ENCODE measurements at places on chromosomes 1 and 21.

- no peak for DNase-seq
Observed at GRCh38 chr1:159140474-159140873, 30.9 kb upstream of the CADM3 start.

GRCh38 chr1:54977533-54978297 lies 2.7 kb upstream of the TMEM61 start:
- DNase-seq: no peak

DNA sequence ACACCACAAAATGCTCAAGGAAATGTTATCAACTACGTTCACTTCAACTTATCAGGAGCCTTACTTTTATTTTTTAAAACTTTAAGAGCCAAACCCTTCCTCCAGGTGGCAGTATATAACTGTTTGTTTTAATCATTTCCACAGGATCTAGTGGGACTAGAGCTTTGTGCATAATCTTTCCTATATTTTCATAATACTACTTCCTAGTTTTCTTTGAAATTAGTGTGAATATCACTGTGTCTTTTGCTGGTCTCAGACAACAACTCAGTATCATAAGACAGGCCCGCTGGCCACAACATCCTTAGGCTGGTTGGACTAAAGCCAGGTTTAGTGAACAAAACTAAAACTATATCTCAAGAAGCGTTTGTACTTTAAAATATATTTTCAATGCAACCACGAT lies 145.5 kb downstream of the TIAM1 start:
- peak; percentile 45 for DNase-seq

DNA sequence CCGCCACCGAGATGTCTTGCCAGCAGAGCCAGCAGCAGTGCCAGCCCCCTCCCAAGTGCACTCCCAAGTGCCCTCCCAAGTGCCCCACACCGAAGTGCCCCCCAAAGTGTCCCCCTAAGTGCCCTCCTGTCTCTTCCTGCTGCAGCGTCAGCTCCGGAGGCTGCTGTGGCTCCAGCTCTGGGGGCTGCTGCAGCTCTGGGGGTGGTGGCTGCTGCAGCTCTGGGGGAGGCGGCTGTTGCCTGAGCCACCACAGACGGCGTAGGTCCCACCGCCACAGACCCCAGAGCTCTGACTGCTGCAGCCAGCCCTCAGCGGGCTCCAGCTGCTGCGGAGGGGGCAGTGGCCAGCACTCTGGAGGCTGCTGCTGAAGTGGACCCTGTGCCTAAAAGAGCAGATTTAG lies 1.4 kb downstream of the LCE1F start:
- no peak for DNase-seq

DNA sequence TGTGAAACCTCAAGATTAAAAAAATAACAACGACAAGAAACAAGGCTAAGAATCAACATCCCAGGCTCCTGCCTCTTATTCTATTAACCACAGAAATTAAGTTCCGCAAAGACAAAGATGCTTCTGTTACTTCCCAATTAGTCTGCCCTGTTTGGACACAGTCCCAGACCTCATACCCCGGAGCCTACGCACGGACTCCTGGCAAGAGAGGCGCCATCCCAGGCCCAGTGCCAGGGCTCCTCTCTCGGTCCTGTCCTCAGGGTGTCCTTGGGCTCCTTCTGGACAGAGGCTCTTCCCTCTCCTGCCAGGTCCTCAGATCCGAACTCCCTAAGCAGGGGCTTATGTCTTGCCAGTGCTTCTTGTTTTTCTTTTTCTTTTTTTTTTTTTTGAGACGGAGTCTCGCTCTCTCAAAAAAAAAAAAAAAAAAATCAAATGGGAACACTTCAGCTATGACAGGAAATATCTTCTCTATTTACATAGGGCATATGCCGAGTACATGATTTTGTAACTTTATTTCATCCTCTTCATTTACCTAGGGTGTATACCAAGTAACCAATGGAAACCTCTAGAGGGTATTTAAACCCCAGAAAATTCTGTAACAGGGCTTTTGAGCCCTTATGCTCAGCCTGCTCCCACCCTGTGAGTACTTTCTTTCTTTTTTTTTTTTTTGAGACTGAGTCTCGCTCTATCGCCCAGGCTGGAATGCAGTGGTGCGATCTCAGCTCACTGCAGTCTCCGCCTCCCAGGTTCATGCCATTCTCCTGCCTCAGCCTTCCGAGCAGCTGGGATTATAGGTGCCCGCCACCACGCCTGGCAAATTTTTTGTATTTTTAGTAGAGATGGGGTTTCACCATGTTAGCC lies 11.7 kb upstream of the ENO1 start:
- no peak for DNase-seq

DNA sequence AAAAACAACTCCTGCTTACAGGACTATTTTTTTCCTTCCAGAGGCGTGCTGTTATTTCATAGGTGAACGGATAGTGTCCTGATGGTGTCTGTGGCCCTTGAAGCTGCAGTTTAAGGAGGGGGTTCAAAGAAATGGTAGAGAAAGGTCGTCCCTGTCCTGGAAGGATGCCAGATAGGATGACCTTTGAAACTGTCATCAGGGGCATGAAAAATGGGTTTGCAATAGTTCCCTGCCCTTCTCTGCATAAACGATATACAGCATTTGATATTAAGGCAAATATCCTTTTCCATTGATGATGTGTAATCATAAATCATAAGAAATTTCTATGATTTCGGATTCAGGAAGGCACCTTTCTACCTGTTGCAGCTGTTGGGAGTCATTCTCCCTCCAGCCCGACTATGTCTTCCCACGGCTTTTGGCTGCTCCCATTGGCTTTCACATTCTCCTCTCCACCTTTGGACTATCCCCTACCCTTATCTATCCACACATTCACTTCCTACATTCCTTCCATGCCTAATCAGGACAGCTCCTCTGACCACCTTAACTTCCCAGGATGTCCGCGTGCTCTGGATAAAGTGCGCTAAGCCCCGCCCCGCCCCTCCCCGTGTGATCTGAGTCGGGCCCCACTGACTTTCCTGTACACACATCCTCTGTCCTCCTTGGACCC lies 209.8 kb downstream of the DISC1 start:
- no peak for DNase-seq

GRCh38 chr1:44276901-44277300 lies 63.6 kb downstream of the DMAP1 start:
- no peak for DNase-seq

DNA sequence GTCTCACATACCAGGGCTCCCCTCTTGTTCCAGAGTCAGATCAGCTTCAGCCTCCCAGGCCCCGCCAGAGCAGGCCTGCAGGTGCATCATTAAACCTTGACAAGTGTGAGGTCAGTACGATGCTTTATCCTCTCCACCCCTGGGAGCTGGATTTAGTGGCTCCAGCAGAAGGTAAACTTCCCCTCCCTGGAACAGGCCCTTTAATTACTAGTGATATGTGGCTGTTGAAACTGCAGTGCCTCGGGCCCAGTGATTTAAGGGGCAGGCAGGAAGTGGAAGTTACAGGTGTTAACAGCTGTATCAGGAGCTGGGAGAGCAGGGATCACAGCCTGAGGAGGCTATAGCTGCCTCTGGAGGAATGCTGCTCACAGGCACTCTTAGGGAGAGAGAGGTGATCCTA lies 132.4 kb upstream of the KLHDC7A start:
- DNase-seq: no peak

- DNase-seq: no peak
Observed at GRCh38 chr1:38210021-38210894, 163.7 kb upstream of the POU3F1 start.

Data from SK-N-DZ (cell line).